ENCODE measurements at places on chromosomes 16 and 17. TPM values are rescaled to one million over a fixed set of nuclear protein-coding genes. Genes with fewer than 3 reads are reported as not detected.

The TCAP gene
- total RNA-seq, result not detected

The KRTAP4-8 gene
- not detected for total RNA-seq

The RFWD3 gene
- 20.3 TPM for total RNA-seq

The CCL23 gene
- not detected for total RNA-seq

The SLC13A5 gene
- total RNA-seq, result under 0.01 TPM

The TMEM101 gene
- 40.3 TPM for total RNA-seq

The STX1B gene
- 2.2 TPM for total RNA-seq

The GP1BA gene
- not detected for total RNA-seq

The WNT3 gene
- total RNA-seq, result 0.97 TPM

The HAS3 gene
- total RNA-seq, result 0.32 TPM

The CLEC19A gene
- total RNA-seq, result not detected

The KRTAP4-6 gene
- total RNA-seq, result not detected

The KCNJ12 gene
- total RNA-seq, result under 0.01 TPM

The MRC2 gene
- total RNA-seq, result 336 TPM

The TNK1 gene
- under 0.01 TPM for total RNA-seq

The MT4 gene
- not detected for total RNA-seq

The OTOA gene
- under 0.01 TPM for total RNA-seq

The CDH1 gene
- total RNA-seq, result not detected

The LITAF gene
- 96.7 TPM for total RNA-seq

The FBXL16 gene
- total RNA-seq, result under 0.01 TPM

The CACNG4 gene
- total RNA-seq, result not detected

The KRTAP3-1 gene
- not detected for total RNA-seq

The FAM83G gene
- 12.1 TPM for total RNA-seq

The ZNF200 gene
- total RNA-seq, result 10.0 TPM

The KNOP1 gene
- total RNA-seq, result 16.8 TPM

The QPRT gene
- 123 TPM for total RNA-seq

The KRTAP4-4 gene
- total RNA-seq, result not detected

The SEPTIN12 gene
- total RNA-seq, result not detected

The CES5A gene
- total RNA-seq, result not detected

The KLHL10 gene
- under 0.01 TPM for total RNA-seq

The CLEC3A gene
- not detected for total RNA-seq

The NLRC5 gene
- 67.6 TPM for total RNA-seq

Measured in fibroblast of villous mesenchyme (primary cell).